ENCODE measurements at places on chromosomes 6 and 20.
A peak's percentile ranks its signal among the peaks of the same experiment; 100 is the strongest.

DNA sequence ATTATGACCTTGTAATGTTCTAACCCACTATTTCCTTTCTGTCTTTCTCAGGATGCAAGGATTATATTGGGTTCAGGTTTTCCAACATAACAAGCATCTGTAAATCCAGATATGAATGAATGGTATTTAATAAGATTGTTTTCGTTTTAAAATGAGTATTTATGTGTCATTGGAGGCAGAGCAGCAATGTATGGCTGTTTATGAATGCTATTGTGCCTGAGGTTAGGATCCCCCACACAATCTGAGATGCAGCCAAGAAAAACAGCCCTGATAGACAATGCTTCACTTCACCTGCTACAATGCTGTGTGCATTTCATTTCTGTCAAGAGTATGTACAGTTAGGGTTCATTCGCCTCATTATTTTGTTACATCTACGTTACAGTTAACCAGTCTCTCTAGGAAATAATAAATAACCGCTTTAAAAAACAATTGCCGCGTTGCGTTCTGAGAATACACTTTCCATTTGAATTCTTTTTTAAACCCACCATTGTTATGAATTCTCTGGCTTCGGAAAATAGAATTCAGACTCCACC lies 19.6 kb downstream of the TFAP2A start:
- no peak for DNase-seq

GRCh38 chr6:128465368-128466343 lies 54.7 kb downstream of the PTPRK start:
- DNase-seq, result no peak

DNA sequence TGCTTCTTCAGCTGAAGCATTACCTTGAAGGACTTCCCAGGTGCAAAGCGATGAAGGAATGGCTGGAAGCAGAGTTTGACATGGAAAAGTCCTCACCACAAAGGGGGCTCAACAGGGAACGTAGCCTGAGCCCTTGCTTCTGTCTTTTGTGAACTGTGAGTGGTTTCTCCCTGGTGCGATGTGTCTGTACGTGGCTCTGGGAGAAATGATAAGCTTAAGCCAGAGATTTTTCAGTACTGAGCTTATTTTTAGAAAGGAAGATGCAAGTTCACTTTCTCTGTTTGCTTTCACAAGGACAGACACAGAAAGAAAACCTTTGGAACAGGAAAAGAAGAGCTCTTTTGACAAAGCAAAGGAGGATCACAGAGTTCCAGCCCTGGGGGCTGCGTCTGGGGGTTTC lies 79.4 kb downstream of the DACT2 start:
- no peak for DNase-seq

DNA sequence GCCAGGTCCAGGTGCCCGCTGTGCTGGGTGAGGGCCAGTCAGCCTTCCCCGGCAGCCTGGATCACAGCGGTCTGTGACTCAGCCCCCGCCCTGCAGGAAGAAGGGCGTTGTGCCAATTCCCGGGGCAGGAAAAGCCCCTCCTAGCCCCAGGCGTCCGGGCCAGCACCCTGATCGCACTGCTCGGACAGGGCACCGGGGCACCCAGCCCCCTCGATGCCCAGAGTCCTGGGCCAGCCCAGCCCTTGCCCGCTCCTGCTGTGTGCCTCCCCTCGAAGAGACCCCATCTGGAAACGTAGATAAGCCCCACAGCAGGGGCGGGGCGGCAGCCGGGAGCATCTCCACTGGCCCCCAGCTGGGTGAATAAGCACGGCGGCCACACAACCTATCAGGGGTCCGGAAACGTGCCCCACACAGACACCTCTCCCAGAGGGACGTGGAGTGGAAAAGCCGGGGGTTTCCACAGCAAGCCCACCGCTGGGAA lies 9.9 kb downstream of the LAMA5 start:
- peak; percentile 82 for DNase-seq

- no peak for DNase-seq
Observed at GRCh38 chr6:166351715-166352285, 9.5 kb upstream of the SFT2D1 start.

Measured in AG08395 (cell line).